ENCODE measurements at places on chromosomes 11 and 22.

GRCh38 chr11:69615545-69616278, 25.2 kb upstream of the CCND1 start:
- DNase-seq = no peak

DNA sequence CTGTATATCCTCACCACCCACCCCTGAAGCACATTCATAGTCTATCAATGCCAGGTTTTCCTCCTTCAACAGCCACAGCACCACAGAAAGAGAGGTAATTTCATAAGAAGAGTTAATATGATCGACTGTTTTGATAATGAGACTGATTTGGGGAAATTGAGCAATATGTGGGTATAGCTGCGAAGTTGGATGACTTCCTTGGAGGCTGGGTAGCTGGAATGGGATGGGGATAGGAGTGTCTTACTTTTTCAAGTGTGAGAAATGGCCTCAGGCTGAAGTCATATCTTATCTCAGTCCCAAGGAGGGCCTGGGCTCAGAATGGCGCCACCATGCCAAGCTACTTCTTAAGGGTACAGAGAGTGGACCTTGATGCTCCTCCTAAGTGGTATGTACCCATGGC, 187.6 kb upstream of the CCDC90B start:
- DNase-seq = no peak

- no peak for DNase-seq
These were observed 1.5 kb upstream of the SF3B2 start for GRCh38 chr11:66050581-66051231.

- DNase-seq = no peak
These were observed 27.4 kb downstream of the MOB2 start for GRCh38 chr11:1459219-1459575.

DNA sequence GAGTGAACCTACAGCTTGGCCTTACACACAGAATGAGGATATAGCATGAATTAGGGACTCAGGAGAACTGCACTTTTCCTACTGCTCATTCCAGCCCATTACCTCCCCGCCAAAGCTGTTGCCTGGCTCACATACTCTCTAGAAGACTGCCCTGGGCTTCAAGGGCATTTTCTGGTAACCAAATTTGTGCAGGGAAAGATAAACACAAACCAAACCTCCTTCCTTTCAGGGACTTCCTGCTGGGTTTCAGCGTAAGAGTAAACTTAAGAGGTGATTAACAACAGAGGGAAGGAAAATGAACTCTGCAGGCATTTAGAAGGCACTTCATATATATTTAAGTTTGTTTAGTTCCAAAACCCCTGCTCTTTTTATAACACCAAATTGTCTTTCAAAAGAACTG, 194.9 kb downstream of the SWAP70 start:
- no peak for DNase-seq

- DNase-seq = no peak
These were observed 27.5 kb downstream of the REXO2 start for GRCh38 chr11:114466742-114467141.

- DNase-seq = no peak
These were observed 2.2 kb upstream of the MRGPRG start for GRCh38 chr11:3220521-3221407.

- peak; percentile 80 for DNase-seq
These were observed 16.6 kb upstream of the ARHGAP8 start for GRCh38 chr22:44735518-44736428.

GRCh38 chr11:44028401-44028800, 19.4 kb upstream of the ACCSL start:
- no peak for DNase-seq

DNA sequence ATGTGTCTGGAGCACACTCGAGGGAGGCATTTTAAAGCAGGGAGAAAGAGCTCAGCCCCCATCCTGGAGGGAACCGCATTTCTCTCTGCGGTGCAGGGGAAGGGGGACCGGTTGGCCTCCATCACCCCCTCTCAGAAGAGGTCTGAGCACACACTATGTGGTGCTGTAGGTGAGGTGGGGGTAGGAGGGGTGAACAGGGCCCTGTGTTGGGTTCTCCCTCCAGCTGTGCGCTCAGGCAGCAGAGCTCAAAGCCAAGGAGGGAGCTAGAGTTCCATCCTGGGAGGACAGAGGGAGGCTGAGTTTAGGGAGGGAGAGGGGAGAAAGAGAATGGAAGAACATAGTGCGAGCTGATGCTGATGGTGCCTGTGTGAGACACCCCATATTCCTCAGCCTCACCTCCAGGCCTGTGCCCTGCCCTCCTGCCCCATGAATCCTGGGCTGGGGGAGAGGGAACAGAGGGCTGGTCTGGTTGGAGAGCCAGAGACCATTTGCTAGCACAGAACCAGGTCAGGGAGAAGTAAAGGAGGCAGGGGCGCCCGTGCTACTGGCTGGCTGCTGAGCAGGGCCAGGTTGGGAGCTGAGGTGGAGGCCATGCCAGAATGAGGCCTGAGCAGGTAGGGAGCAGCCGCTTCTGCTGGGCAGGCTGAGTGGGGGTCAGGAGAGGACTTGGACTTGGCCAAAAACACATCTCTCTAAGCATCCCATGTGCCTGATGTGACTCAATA, 43.7 kb downstream of the ALX4 start:
- DNase-seq = no peak

- no peak for DNase-seq
These were observed 29.1 kb upstream of the TP53I11 start for GRCh38 chr11:44979543-44980399.

- DNase-seq = no peak
These were observed 2.7 kb upstream of the VSIG2 start for GRCh38 chr11:124754710-124755109.

- DNase-seq = peak; percentile 69
These were observed 580 bp downstream of the ILK start for GRCh38 chr11:6604081-6604626.

- no peak for DNase-seq
These were observed 64.7 kb upstream of the CTSC start for GRCh38 chr11:88402192-88402715.

GRCh38 chr11:126186708-126187529, 24.5 kb downstream of the RPUSD4 start:
- DNase-seq = no peak

DNA sequence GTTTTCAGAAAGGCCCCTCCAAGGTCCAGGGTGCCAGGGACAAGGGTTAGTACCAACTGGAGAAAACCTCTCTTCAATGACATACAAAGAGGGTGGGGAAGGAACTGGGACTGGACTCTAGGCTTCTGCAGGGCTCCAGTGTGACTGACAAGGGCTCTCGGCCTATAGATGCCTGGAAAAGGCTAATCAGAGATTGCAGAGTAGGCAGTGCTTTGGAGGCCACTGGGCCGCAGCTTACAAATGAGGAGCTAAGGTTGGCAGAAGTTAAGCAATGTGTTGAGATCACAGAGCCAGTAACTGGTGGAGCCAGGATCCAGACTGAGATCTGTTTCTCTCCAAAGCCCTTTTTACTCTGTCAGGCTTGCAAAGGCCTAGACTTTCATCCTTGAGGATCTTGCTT, 7.4 kb upstream of the DGKZ start:
- DNase-seq = no peak

DNA sequence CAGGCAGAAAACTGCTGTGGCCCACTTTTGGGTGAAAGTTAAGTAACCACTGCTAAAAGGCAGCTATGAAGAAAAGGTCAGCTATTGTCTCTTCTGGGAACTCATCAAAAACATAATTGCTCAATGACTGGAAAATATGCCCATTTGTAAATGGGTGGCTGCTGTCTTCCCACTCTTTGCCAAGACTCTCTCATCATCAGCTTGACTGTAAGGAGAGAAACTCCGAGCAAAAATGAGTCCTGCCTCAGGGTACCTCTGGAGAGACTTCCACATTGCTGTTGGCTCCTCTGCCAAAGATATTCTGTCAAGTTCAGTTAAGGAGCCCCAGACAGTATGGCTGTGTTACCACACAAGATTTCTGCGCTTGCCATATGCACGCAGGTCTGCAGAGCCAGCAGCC, 138.7 kb downstream of the BBOX1 start:
- DNase-seq = no peak

DNA sequence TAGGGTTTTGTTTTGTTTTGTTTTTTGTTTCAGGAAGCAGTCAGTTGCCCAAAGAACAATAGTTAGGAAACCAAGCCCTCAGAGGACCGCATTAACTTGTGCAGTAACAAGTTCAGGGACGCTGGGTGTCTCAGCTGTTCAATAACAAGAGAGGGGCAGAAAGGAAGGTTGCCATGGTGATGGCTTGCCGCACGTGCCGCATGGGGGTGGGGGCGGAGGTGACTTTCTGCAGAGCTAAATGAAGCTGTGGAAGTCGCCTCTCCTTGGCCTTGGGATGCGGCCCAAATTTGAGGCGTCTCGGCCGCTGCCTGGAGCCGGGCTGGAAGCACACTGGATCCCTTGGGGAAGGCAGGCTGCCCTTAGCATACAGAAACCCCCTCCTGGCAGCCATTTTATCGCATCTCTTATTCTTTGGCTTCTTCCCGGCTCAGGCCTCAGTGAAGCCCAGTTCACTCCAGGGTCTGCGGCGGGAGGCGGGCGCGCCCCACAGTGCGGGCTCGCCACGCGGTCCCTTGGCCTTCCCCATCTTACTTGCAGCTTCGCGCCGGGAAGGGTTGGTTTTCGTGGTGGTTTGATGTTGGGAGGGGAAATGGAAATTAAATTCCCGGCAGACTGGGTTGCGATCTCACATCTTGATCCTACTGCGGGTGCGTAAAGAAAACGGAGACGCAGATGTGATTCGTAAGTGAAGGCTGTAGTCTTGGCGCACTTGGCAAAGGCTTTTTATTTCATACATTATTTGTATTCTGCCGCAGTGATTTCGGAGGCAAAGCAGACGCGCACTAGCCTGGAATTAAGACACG, 94.3 kb downstream of the SLC17A6 start:
- DNase-seq = no peak

GRCh38 chr22:36617694-36618522, 85.6 kb downstream of the CACNG2 start:
- DNase-seq = no peak

- DNase-seq = no peak
These were observed 13.6 kb upstream of the RFPL2 start for GRCh38 chr22:32218470-32218869.

DNA sequence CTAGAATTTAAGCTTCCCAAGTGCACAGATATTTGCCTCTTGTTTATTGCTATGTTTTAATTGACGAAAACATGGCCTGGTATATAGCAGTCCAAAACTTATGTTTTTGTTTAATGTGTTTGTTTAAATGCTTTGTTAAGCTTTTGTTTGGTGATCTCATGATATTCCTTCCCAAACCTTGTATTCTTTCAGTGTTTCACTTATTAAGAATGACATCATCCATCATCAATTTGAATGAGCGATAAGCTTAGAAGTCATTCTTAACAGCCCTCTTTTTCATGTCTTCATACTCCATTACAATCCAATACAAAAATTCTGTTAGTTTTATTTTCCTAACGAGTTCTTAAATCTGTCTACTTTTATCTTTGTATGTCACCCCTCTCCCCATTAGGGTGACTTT, 206.0 kb downstream of the DYNC2H1 start:
- no peak for DNase-seq

All from CD4-positive, alpha-beta T cell treated with Interleukin-2 at 100 ng/mL for 4 hours (primary cell).